Endodermal cell (in vitro differentiated cells): ENCODE measurements at places on chromosomes 1 and 21.

DNA sequence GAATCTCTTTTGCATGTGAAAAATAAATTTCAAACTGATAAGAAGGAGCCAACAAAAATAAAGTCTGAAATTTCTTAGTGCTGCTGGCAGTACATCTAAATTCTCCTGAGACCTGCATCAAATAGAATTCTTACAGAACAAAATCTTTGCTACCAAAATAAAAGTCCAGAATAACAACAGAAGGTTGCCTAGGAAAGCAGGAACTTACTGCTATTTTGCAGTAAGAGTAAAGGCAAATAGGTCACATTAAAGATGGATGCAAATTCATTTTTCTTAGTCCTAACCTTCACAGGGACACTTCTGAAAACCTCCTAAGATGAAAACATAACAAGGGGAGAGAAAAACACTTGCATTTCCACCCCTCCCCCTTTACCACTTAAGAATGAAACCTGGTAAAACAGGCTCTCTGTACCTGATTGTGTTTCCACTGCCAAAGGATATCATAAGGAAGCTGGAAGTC lies 59.0 kb downstream of the RUSC1 start:
- no peak overlapping the region for H3K27ac ChIP-seq
- H3K36me3 ChIP-seq: peaks cover 39% of the 10 kb centered on the region
- no peak overlapping the region for H3K4me3 ChIP-seq

DNA sequence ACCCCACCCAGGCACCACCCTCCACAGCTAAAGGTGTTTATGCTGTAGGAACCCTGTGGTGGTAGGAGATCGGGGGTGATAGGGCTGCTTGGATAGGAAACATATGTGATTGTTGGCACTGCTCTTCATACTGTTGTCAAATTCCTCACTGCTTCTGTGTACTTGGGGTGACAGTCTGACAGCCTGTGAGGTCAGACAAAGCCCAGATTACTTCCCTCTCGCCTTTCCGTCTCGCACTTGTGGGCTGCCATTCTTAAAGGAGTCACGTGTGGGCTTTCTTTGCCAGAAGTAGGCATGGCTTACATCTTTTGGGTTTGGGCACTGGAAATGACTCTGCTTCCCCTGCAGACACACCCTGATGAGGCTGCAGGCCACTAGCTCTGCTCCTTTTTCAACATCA lies 363.8 kb downstream of the DISC1 start:
- H3K4me3 ChIP-seq: no peak overlapping the region
- H3K36me3 ChIP-seq: no peaks in the 10 kb centered on the region
- H3K4me1 ChIP-seq: peaks cover 22% of the 10 kb centered on the region

GRCh38 chr21:41411449-41412089 lies 14.5 kb upstream of the MX1 start:
- DNase-seq: peak; percentile 62
- no peaks in the 10 kb centered on the region for H3K4me1 ChIP-seq
- H3K36me3 ChIP-seq: no peaks in the 10 kb centered on the region

DNA sequence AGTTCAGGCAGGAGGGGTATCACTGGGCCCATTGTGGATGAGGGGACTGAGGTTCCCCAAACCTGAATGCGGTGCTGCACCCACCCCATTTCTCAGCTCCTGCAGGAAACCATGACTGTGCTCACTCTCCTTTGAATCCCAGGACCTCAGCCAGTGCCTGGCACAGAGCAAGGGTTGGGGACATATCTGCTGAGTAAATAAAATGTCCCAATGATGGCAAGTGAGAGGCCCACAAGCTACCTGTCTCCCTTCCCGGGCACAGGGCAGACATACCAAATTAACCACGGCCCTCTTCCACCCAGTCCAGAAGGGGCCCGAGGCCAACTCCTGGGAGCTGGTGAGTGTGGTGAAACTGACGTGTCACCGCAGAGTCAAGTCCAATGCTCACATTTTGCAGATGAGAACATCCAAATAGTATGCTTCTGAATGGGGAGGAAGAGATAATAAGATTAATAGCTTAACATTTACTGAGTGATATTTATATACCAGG lies 97.6 kb downstream of the EPHB2 start:
- no peaks in the 10 kb centered on the region for H3K4me1 ChIP-seq
- no peaks in the 10 kb centered on the region for H3K27me3 ChIP-seq
- no peak overlapping the region for H3K4me3 ChIP-seq
- H3K36me3 ChIP-seq: no peaks in the 10 kb centered on the region
- no peak for DNase-seq
- H3K27ac ChIP-seq: peak overlapping the region; percentile 66

- DNase-seq: no peak
- H3K4me1 ChIP-seq: no peaks in the 10 kb centered on the region
- no peak overlapping the region for H3K4me3 ChIP-seq
- H3K36me3 ChIP-seq: no peaks in the 10 kb centered on the region
- no peak overlapping the region for H3K27ac ChIP-seq
These were observed 6.0 kb upstream of the ACTRT2 start for GRCh38 chr1:3015269-3015635.

DNA sequence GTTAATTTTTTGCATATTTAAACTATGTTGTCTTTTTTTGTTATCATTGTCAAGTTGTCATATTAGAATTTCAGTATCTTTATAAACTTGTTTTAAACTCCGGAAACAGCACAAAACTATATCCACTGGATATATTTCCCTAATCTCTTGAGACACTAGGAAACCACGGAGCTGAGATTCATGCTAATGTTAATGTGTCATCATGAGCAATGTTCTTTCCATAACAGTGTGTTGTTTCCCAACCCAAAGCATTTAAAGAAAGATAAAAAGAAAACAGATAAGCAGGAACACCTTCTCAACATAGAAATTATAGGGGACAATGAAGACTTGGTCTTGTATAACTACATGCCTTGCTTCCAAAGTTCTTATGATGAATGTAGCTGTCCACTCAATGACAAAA lies 626.2 kb upstream of the TMPRSS15 start:
- H3K4me3 ChIP-seq: no peak overlapping the region
- H3K27ac ChIP-seq: no peak overlapping the region
- DNase-seq: no peak
- H3K27me3 ChIP-seq: no peaks in the 10 kb centered on the region
- no peaks in the 10 kb centered on the region for H3K4me1 ChIP-seq

DNA sequence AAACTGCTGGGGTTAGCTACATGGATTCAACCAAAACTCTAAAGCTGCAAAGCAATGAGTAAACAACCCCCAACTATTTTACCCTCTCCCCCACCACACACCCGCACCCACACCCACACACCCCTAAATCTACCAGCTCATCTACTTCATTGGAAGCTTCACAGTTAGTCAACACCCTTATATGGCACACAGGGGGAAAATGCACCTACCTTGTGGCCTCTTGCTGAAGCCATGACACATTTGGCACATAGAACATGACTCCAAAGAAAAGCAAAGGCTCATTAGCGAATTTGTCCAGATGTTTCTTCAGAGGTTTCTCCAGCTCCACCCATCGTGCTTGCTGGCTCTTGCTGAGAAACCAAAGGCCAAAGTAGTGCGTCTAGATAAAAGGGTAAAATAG lies 99.8 kb downstream of the PTPN14 start:
- no peak for DNase-seq
- no peaks in the 10 kb centered on the region for H3K27me3 ChIP-seq
- H3K4me3 ChIP-seq: no peak overlapping the region
- H3K27ac ChIP-seq: no peak overlapping the region
- peaks cover 23% of the 10 kb centered on the region for H3K36me3 ChIP-seq

DNA sequence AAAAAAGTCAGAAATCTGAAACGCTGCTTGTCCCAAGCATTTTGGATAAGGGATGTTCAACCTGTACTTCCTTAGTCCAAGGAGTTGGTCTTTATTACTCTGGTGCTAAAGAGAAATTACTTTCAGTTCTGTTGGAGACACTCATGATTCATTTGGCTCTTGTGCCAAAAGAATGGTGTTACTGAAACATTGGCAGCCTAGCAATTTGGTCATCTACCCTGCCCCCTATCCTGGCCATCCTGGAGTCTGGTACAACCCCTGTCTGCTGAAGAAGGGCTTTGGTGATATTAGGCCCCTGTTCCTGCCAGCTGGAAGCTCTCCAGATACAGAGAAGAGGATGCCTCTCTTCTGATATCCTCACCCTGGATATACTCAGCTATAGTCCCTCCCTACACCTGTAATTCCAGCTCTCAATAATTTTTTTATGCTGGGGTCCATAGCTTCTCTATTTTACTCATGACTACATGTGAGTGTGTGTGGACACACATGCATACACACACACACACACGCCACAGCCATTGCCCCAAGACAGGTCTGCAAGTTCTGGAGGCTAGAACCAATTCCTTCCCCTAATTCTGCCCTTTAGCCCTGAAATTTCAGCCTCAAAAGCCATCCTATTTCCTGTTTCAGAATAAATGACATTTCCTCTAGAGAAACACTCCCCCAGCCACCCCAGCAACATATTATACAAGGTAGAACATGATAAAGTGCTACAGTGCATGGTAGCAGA lies 40.0 kb downstream of the LHX8 start:
- DNase-seq: no peak
- no peak overlapping the region for H3K27ac ChIP-seq
- H3K4me3 ChIP-seq: no peak overlapping the region
- H3K27me3 ChIP-seq: no peaks in the 10 kb centered on the region
- no peaks in the 10 kb centered on the region for H3K4me1 ChIP-seq

- H3K36me3 ChIP-seq: no peaks in the 10 kb centered on the region
- peaks cover 5% of the 10 kb centered on the region for H3K4me1 ChIP-seq
- H3K27me3 ChIP-seq: peaks cover 7% of the 10 kb centered on the region
- DNase-seq: peak; percentile 78
These were observed 55.9 kb upstream of the PROX1 start for GRCh38 chr1:213931836-213932235.

DNA sequence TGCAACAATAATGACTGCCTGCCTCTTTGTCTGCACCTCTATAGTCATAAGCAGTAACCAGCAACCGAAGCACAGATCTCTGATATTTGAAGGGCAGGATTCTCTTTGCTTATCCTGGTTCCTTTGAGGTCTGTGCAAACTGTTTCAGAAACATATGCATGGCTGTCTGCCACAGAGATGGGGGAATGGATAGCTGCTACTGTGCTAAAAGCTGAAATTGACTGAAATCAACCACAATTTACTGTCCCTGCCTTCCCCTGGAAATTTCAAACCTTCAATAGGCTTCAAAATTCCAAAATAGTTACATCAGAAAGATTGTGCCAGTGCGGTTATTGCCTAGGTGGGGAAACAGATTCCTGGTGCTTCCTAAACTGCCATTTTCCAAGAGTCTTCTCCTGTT lies 136.8 kb upstream of the GORAB start:
- no peak for DNase-seq
- no peaks in the 10 kb centered on the region for H3K4me1 ChIP-seq
- no peak overlapping the region for H3K4me3 ChIP-seq
- H3K27me3 ChIP-seq: no peaks in the 10 kb centered on the region
- no peak overlapping the region for H3K27ac ChIP-seq

GRCh38 chr1:232748910-232749368 lies 56.3 kb upstream of the MAP10 start:
- no peaks in the 10 kb centered on the region for H3K4me1 ChIP-seq
- peak; percentile 82 for DNase-seq
- no peaks in the 10 kb centered on the region for H3K36me3 ChIP-seq
- H3K27ac ChIP-seq: no peak overlapping the region

- DNase-seq: no peak
- H3K4me3 ChIP-seq: no peak overlapping the region
- H3K27ac ChIP-seq: no peak overlapping the region
- H3K27me3 ChIP-seq: no peaks in the 10 kb centered on the region
- no peaks in the 10 kb centered on the region for H3K36me3 ChIP-seq
- no peaks in the 10 kb centered on the region for H3K4me1 ChIP-seq
These were observed 7.7 kb downstream of the TMEM61 start for GRCh38 chr1:54987919-54988705.

- no peak overlapping the region for H3K4me3 ChIP-seq
- no peaks in the 10 kb centered on the region for H3K36me3 ChIP-seq
- peak; percentile 36 for DNase-seq
- no peaks in the 10 kb centered on the region for H3K27me3 ChIP-seq
- no peaks in the 10 kb centered on the region for H3K4me1 ChIP-seq
- no peak overlapping the region for H3K27ac ChIP-seq
These were observed 92.3 kb downstream of the DMRTB1 start for GRCh38 chr1:53551428-53551995.

DNA sequence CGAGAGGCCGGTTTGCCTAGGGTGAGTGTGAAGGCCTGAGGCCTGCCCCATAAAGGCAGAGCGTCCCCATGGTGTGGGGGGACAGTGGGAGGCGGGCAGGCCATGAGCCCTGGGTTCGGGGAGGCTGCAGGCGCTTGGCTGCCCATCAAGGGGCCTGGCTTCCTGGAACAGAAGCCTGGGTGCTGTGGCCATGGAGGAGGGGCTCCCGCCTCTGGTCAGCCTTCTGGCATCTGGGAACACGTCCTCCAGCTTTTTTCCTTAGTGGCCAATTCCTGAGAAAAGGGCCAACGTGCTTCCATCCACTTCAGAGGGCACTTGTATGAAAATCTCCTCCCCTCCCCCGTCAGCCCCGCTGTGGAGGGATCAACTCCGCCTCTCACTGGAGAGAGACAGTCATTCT lies 58.7 kb downstream of the PRDM16 start:
- H3K36me3 ChIP-seq: no peaks in the 10 kb centered on the region
- no peak overlapping the region for H3K4me3 ChIP-seq
- H3K4me1 ChIP-seq: peaks cover 17% of the 10 kb centered on the region
- no peak for DNase-seq
- no peak overlapping the region for H3K27ac ChIP-seq
- H3K27me3 ChIP-seq: no peaks in the 10 kb centered on the region

GRCh38 chr1:223242382-223242955 lies 99.4 kb upstream of the TLR5 start:
- DNase-seq: no peak
- H3K4me3 ChIP-seq: no peak overlapping the region
- H3K27ac ChIP-seq: no peak overlapping the region

- no peak overlapping the region for H3K27ac ChIP-seq
- no peak overlapping the region for H3K4me3 ChIP-seq
- H3K36me3 ChIP-seq: no peaks in the 10 kb centered on the region
These were observed 321.4 kb downstream of the DPYD start for GRCh38 chr1:97599447-97599846.

DNA sequence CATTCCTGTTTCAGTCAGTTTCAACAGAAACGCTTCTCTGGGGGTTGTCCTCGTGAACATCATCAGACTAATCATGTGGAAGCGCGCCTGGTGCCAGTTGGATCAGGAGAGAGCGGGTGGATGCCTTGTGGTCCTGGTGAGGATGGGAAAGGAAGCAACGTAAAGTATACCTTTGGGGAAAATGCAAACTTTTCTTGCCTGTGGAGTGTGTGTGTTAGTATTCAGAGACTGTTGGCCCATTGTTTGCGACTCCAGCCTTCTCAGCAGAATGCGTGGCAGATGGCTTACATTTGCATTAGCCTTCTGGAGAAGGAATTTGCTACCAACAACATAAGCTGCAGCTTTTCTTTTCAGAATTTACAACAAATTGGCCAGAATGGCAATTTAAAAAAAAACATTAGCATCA lies 173.9 kb downstream of the RWDD3 start:
- peak; percentile 66 for DNase-seq
- peaks cover 12% of the 10 kb centered on the region for H3K4me1 ChIP-seq
- H3K27ac ChIP-seq: peak overlapping the region; percentile 57

GRCh38 chr1:229035748-229036082 lies 235.2 kb upstream of the RAB4A start:
- H3K4me3 ChIP-seq: no peak overlapping the region
- H3K36me3 ChIP-seq: no peaks in the 10 kb centered on the region
- H3K27me3 ChIP-seq: peaks cover 31% of the 10 kb centered on the region
- H3K27ac ChIP-seq: no peak overlapping the region

- H3K4me1 ChIP-seq: peaks cover 5% of the 10 kb centered on the region
- H3K36me3 ChIP-seq: no peaks in the 10 kb centered on the region
These were observed 666 bp downstream of the PAFAH2 start for GRCh38 chr1:25996966-25997827.

- DNase-seq: no peak
- no peaks in the 10 kb centered on the region for H3K4me1 ChIP-seq
- H3K36me3 ChIP-seq: no peaks in the 10 kb centered on the region
- no peaks in the 10 kb centered on the region for H3K27me3 ChIP-seq
- H3K27ac ChIP-seq: no peak overlapping the region
These were observed 302.6 kb upstream of the C1orf87 start for GRCh38 chr1:60376196-60376595.
